ENCODE measurements at places on chromosomes 5 and 9. TPM values are rescaled to one million over a fixed set of nuclear protein-coding genes. Genes with fewer than 3 reads are reported as not detected.

SLC22A4 gene
- 0.99 TPM for total RNA-seq

PURA gene
- total RNA-seq, result 12.3 TPM

GRCh38 chr9:994005-994404 is 17.6 kb downstream of the DMRT3 start:
- no peak for DNase-seq

RASGEF1C gene
- total RNA-seq, result not detected

PHYKPL gene
- total RNA-seq, result 49.0 TPM

DNA sequence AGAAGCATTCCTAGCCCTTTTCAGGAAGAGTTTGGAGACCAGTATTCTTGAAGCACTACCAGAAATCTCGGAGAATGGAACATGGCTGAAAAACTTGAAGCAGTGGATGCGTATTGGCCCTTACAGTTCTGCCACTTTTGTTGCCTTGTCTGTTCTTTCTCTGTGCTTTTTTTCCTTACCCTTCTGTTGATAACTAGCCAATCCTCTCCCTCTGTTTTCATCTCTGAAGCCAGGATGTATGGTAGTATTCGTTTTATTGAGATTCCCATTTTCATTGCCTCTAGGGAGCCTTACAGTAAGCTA is 564 bp upstream of the CCNH start:
- no peak for DNase-seq

IFNA1 gene
- not detected for total RNA-seq

- DNase-seq, result no peak
Observed at GRCh38 chr5:172999372-172999973, 15.9 kb downstream of the ATP6V0E1 start.

SLC45A2 gene
- 0.31 TPM for total RNA-seq

- no peak for DNase-seq
Observed at GRCh38 chr9:110047955-110048402, 160.0 kb downstream of the C9orf152 start.

GABRA6 gene
- not detected for total RNA-seq

GRCh38 chr9:27712806-27713205 is 139.5 kb upstream of the C9orf72 start:
- DNase-seq, result no peak

- DNase-seq, result peak; percentile 33
Observed at GRCh38 chr9:76987594-76988200, 31.8 kb upstream of the FOXB2 start.

ABCA1 gene
- 0.69 TPM for total RNA-seq

ABO gene
- not detected for total RNA-seq

- DNase-seq, result no peak
Observed at GRCh38 chr9:113361304-113362018, 12.1 kb downstream of the BSPRY start.

- no peak for DNase-seq
Observed at GRCh38 chr5:96823900-96824380, 16.2 kb upstream of the ERAP1 start.

Data from A673 (cell line).